ENCODE measurements at places on chromosomes 3 and 15. TPM values are rescaled to one million over a fixed set of nuclear protein-coding genes. Genes with fewer than 3 reads are reported as not detected.

Gene LRRC34
- total RNA-seq, result 4.6 TPM

Gene CADM2
- total RNA-seq, result not detected

Gene NDUFB4
- 102 TPM for total RNA-seq

Gene GRM2
- total RNA-seq, result not detected

Gene MYO5C
- total RNA-seq, result 0.25 TPM

Gene SLC24A5
- total RNA-seq, result not detected

Gene TRPM1
- total RNA-seq, result not detected

Gene CHRNA3
- total RNA-seq, result not detected

Gene TEX9
- total RNA-seq, result 1.6 TPM

Gene LINGO1
- total RNA-seq, result 0.15 TPM

Gene CACNA1D
- 0.98 TPM for total RNA-seq

Gene CD80
- total RNA-seq, result not detected

Gene GRIP2
- total RNA-seq, result not detected

Gene ASB14
- not detected for total RNA-seq

Data from cardiac ventricle fibroblast (primary cell).